ENCODE measurements at places on chromosomes 2 and 18.
A peak's percentile ranks its signal among the peaks of the same experiment; 100 is the strongest.

- DNase-seq, result no peak
Measured at GRCh38 chr2:104876606-104877570, 23.0 kb downstream of the POU3F3 start.

- no peak for DNase-seq
Measured at GRCh38 chr2:129296806-129297205, 682.7 kb upstream of the RAB6C start.

GRCh38 chr2:147082850-147083522 lies 761.8 kb upstream of the ACVR2A start:
- peak; percentile 26 for DNase-seq

- no peak for DNase-seq
Measured at GRCh38 chr2:79824086-79824786, 311.4 kb downstream of the CTNNA2 start.

DNA sequence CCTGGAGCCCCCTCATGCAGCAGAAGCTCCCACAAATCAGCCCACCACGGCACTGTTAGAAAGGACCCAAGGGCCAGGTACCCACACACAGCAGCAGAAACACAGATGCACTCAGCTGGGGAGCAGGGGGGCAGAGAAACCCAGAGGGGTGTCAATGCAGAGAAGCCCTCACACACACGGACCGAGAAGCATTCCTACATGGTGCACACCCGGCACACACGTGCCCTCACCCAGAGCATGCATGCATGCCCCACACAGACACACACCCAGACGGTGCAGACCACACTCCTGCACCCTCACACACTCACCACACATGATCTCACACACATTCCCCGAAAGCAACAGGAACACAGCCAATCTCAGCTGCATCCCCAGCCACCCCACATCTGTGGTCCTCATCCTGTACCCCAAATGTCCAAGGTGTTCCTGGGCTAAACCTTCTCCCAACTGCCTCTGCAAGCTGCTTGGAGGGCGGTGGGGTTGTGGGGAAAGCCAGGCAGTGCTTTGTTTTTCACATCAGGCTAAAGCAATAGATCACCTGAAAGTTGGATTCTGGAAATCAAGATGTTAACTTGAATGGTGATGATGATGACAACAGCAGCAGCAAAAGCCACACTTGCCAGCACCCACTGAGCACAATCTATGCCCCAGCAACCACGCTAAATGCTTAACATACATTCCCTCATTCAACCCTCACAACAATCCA lies 102.3 kb downstream of the ZFP36L2 start:
- DNase-seq, result no peak
